ENCODE measurements at places on chromosomes 12 and 14. TPM values are rescaled to one million over a fixed set of nuclear protein-coding genes. Genes with fewer than 3 reads are reported as not detected.
A peak's percentile ranks its signal among the peaks of the same experiment; 100 is the strongest.

GDF3 gene
- total RNA-seq, result not detected

SERPINA10 gene
- not detected for total RNA-seq

DNA sequence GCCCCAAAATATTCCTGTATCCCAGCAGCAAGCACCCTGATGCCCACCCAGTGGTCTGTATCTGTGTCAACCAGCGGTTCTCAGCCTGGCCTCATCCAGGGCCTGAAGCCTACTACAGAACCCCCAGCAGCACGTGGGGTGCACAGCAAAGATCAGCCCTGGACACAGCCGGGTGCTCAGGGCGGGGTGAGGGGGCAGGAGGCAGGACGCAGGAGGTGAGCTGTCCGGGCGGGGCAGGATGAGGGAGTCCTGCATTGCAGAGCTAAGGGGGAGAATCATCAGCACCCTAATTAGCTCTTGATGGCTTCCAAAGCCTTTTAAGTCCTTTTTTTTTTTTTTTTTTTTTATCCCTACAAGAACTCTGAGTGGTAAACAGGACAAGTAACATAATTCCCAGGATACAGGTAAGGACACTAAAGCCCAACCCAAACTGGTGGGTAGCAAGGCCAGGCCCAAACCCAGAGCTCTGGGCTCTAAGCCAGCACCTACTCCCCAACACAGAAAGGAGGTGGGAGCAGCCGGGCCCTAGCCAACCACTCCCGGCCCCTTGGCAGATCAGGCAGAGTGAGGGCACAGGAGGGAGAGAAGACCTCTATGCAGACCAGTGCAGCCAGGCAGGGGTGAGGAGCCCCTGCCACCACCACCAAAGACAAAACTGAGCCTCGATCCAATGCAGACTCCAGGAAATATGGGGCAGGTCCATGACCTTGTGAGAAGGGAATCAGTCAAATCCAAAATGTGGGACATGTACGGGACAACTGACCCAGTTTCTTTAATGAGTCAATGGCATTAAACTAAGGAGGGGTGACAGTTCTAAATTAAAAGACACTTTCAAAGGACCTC lies 32.3 kb upstream of the EIF5 start:
- DNase-seq, result no peak

- DNase-seq, result no peak
Measured at GRCh38 chr12:3222979-3223378, 145.8 kb downstream of the TSPAN9 start.

- DNase-seq, result no peak
Measured at GRCh38 chr12:52381206-52381605, 4.2 kb downstream of the KRT84 start.

GRCh38 chr14:90355540-90356518 lies 24.1 kb upstream of the NRDE2 start:
- DNase-seq, result peak; percentile 48

TPH2 gene
- total RNA-seq, result not detected

GRCh38 chr12:46499901-46500300 lies 127.3 kb upstream of the SLC38A2 start:
- no peak for DNase-seq

SLC5A8 gene
- not detected for total RNA-seq

DNA sequence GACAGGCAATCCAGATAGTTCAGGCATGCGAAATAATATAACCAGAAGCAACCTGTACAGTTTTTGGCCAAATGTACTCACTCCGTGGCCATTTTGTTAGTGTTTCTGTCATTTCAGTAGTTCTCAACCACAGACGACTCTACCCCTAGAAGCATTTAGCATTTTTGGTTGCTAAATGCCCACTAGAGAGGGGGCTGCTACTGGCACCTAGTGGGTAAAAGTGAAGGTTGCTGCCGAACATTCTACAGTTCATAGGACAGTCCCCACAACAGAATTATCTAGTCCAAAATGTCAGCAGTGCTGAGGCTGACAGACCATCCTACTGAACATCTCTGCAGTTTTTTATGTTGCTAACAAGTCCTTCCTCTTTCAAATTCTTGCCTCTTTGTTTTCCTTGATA lies 107.4 kb downstream of the TSHR start:
- peak; percentile 1 for DNase-seq

GRCh38 chr12:79765157-79765556 lies 74.4 kb upstream of the PAWR start:
- no peak for DNase-seq

DNA sequence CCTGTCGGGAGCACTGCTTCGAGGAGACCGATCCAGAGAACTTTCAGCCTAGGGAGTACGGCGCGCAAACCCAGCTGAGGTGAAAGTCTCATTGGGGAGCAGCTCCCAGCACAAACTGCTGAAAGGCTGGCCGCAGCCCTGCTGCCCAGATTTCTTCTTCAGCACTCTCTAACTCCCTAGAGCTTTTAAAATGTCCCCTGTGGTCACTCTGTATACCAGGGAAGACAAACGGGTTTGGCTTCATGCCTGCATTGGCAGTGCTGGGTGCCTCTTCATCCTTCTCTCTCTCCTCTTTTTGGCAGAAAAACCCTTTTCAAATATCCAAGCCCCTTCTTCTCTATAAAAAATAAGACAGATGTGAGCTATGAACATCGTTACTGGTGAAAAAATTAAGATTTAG lies 34.9 kb downstream of the BBS10 start:
- DNase-seq, result no peak

GRCh38 chr12:125954362-125954761 lies 889.1 kb downstream of the AACS start:
- no peak for DNase-seq

ITGA7 gene
- total RNA-seq, result 7.2 TPM

DNA sequence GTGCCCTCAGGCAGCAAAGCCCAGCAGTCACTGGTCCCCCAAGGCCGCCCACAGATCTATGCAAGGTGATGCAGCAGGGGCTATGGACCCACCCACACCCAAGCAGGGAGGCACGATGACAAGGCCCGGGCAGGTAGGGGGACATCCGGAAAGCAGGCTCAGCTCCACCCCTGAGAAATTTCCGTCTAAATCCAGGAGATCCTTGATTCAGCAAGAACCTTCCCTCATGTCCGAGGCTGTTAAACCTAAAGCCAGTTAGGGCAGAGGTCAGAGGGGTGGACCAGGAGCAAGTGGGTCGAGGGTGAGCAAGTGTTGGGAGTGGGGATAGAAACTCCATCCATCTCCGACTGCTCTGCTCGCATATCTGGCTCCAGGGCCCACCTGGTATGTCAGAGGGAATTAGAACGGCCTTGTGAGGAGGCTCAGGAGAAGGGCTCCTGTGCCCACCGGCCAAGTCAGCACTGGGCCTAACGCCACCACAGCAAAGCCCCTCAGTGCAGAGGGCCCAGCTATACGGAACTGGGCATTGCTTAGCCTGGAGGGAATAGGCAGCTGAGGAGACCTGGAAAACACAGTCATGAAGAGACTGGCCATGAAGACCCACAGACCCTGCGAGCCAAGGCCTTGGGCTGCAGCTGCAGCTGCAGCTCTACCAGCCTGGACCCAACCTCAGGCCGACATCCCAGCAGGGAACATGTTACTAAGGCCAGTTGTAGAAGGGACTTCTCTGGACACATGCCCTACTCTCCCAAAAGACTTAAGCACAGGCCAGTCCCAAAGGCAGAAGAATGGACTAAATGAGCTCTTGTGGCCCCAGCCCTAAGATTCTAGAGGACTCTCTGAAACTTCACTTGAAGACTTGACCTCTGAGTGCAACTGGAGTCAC lies 34.3 kb downstream of the DAD1 start:
- no peak for DNase-seq

DNA sequence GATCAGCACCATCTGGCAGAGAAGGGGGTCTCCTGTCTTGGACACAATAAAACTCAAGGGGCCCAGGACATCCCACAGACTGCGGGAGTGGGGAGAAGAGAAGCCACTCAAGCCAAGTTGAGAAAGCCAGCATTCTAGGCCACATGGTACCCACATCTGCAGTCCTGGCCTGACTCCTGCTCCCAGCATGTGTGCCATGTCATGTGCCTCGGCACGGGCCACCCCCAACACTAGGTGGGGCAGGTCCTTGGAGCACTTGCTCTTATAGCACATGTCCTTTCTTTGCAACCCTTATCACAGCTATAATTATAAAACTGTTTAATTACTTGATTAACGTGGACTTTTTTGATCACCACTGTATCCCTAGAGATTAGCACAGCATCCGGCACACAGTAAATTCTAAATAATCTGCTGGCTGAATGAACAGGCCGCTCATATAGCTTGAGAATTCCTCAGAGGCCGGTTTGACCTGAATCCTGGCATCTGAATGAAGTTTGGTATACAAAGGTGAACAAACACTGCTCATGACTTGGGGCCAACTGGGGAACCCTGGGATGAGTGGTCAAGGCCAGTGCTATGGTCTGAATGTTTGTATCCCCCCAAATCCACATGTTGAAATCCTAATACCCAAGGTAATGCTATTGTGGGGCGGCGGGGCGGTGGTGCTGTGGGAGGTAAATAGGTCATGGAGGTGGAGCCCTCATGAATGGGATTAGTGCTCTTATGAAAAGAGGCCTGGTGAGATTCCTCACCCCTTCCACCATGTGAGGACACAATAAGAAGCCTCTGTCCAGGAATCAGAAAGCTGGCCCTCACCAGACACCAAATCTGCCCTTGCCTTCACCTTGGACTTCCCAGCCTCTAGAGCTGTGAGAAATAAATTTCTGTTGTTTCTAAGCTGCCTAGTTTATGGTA lies 6.6 kb downstream of the NCKAP5L start:
- DNase-seq, result no peak

DNA sequence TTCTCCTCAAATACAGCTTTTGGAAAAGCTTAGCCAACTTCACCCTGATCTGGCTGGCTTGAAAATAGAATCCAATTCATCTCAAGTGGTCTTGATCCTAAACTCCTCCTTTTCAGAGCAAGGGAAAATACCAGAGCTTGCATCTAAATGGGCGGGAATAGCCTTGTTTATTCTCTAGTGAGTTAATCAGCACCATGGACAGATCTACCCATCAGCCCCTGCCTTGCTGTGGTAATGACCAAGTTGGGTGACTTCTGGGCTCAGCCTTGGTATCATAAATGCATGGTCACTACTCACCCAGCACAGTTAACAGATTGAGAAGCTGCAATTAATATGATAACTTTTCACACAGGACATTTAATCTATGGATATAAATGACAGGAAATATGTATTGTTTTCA lies 196.6 kb downstream of the GLT1D1 start:
- no peak for DNase-seq

GRCh38 chr12:116336542-116337065 lies 59.1 kb upstream of the MED13L start:
- peak; percentile 72 for DNase-seq

GRCh38 chr14:23409475-23409874 lies 1.4 kb upstream of the MYH6 start:
- DNase-seq, result no peak

- no peak for DNase-seq
Measured at GRCh38 chr12:117526757-117527478, 165.5 kb upstream of the NOS1 start.
